ENCODE measurements at places on chromosomes 11 and 22.
A peak's percentile ranks its signal among the peaks of the same experiment; 100 is the strongest.

DNA sequence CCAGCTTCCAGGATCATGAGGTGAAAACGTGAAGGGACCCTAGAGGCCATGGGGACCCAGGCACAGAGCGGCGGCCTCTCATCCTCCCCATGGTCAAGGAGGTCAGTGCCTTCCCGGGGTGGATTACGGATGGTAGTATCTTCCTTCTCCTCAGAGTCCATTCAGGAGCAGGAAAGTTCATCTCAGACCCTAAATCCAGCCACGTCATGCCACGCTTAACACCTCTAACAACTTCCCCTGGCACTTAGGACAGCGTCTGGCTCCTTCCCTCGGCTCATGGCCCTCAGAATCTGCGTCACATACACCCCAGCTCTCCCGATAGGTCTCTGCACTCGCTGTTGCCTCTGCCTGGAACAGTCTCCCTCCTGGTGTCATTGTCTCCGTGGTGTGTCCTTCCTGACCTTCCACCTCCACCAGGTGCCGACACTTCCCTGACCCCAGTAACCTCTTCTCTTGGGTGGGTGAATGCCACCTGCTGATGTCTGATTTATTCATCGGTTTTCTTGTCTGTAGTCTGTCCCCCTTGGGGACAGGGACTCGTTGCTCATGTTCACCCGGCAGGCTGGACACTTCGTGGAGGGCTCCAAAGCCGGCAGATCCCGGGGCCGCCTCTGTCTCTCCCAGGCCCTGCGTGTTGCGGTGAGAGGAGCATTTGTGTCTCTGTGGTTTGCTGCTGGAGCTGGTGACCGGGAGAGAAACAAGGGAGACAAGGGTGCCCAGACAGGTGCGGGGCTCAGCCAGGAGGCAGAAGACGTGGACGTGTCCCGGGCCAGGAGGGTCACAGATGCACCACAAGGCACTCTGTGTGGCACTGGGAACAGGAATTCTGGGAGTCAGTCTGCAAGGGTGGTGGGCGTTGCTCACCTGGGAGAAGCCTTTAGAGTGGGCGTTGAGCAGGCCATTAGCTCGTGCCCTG is 1.4 kb downstream of the MYEOV start:
- no peak for DNase-seq

DNA sequence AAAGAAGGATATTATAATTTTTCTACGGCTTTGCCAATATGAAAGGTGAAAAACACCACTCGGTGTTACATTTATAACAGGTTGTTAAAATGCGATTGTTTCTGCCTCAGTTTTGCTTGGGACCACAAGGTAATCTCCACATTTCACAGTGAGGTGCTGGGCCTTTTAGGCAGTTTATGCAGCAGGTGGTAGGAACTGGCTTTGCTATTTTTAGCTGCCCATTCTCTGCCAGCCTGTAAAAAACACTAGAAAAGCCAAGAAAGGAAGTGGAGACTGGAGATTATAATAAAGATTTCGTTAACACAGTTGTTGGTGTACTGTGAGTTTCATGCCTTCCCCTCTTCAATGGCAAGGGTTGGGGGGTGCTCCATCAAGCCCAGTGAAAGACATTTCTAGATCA is 8.0 kb upstream of the MRPL16 start:
- no peak for DNase-seq

GRCh38 chr11:35165423-35166368 is 26.7 kb downstream of the CD44 start:
- peak; percentile 75 for DNase-seq

DNA sequence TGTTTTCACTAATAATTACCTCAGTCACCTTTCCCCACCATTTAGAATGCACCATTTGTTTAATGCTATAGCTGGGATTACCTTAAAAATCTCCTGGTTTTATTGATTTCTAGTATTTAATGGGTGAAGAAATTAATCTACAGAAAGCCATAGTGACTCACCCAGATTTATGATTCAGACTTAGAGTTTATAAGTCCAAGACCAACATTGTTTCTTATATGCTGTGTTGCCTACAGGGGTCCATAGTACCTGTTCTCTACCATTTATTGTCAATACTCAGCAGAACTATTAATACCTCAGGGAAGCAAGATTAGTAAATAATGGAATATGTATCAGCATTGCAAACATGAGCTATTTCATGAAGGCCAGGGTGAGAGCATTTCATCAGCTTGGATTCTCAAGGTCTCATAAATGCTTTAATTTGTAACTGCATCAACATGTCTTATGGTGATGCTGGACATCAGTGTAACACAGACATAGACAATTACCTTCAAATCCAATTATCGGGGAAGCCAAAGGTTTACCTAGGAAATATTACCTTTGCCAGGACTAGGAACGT is 8.0 kb upstream of the MS4A7 start:
- peak; percentile 9 for DNase-seq

DNA sequence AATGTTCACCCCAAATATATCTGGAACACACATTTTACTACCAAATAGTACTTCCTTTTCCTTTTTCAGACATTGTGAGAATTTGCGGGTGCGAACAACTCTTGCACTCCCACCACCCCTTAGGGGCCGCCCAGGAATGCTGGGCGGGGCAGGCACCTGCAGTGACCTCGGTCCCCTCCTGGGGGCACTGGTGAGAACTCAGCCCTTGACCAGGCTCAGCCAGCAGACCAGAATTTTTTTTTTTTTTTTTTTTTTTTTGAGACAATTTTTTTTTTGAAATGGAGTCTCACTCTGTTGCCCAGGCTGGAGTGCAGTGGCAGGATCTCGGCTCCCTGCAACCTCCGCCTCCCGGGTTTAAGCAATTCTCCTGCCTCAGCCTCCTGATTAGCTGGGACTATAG is 75.8 kb downstream of the ARHGAP8 start:
- DNase-seq: no peak

GRCh38 chr22:24706054-24706453 is 68.5 kb downstream of the PIWIL3 start:
- no peak for DNase-seq

DNA sequence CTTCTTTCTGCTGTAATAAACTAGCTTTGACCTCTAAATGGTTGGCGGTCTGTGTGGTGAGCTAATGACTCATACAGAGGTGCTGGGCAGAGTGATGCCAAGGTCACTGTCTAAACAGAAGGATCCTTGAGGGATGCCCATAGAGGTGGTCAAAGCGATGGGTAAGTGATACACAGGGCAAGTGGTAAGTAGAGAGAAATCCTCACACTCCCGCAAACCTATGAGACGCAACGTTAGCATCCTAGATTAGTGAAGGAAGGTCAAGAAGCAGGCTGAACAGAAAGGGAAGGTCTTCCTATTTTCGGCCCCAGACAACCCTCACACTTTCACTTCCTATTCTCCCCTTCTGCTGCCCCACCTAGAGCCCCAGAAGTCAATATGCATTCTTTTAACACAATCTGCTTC is 65.6 kb upstream of the SESN3 start:
- DNase-seq: no peak

DNA sequence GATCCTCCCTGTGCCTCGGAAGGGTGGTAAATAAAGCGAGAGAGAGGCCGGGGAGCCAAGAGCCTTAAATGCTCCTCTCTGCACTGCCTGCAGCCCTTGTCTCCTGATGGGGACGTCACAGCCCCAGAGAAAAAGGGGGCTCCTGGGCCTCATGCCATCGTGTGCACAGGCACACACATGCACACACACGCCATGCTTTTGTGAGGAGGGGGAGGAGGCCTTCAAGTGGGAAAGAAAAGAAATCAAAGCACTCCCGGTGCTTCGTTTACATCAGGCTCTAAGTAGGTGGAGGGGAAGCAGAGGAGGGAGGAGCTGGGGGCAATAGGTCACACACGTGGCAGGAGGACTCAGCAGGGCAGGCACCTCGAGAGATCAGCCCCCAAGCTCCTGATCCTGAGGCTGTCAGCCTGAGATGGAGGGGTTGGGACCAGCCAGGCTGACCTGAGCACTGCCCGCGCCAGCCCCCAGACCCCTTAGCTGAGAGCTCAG is 68.2 kb upstream of the NECTIN1 start:
- DNase-seq: no peak

DNA sequence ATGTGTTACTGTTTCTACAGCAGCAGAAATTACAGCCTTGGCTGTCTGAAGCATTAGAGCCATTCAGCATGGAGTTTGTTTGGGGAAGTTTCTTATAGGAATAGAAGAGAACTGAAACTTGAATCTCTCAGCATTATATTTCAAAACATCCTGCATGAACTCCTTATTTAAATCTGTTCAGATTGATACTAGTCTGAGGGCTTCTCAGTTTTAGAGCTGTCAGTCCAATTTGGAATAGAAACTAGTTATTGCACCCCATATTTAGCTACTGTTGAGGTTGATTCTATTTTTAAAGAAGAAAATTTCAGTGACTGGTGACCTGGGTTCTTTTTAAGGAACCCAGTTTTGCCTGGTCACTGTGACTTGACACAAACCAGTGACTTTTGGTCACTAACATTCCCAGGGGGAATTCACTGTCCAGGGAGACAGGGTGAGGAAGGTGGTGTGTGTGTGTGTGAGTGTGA is 126.0 kb upstream of the TTC12 start:
- DNase-seq: no peak

GRCh38 chr11:27722953-27723344 is 22.7 kb upstream of the BDNF start:
- no peak for DNase-seq

- DNase-seq: no peak
Observed at GRCh38 chr11:99522467-99523173, 501.9 kb downstream of the CNTN5 start.

- no peak for DNase-seq
Observed at GRCh38 chr11:73337846-73338245, 29.8 kb downstream of the ARHGEF17 start.

DNA sequence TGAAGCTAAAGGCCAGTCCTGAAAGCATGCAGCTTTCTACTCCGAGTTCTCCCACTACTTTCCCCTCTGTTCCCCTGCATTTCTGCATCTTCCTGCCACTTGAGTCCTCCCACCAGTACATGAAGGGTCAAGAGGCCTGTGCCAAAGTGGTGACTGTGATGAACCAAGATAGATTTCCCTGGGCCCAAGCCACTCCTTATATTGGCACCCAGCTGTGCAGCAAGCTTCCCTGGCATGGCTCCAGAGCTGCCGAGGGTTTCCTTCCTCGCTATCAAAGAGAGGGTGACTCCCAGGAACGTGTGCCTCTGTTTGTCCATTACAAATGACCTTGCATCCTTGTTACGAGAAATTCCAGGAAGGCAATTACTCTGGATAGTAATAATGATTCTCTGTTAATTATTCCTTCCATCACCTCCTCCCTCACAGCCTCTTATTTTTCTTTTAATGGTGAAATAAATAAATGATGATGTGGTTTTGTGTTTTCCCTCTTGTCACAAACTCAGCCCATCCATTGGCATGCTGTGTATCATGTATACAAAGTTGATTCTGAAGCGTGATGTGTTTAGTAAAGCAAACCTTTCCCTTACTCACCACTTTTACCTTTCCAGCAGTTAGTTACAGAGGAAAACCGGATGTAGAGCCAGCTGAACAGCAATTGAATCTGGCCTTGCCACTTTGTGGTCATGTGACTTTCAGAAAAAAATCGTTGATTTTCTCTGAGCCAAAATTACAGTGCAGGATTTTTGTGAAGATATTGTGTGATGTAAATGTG is 8.3 kb downstream of the SRSF8 start:
- peak; percentile 67 for DNase-seq

DNA sequence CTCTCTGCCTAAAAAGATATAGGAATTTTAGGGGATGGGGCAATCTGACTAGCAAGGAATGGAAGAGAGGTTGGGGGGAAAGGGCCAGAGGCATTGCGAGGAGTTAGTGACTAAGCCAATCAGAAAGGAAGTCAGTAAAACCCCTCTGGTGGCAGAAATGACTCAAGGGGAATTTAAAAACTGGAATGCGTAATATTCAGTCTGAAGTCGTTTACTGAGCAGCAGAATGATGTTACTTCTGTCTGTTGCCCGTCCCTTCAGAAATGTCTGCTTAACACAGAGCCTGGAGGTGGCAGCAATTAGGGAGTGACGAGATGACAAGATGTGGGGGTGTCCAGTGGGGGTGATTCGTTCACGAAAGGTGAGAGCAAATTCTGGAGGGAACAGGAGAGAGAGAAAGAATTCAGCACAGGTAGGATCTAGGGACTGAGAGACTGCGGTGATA is 107.7 kb upstream of the CLMP start:
- peak; percentile 27 for DNase-seq

- DNase-seq: peak; percentile 85
Observed at GRCh38 chr11:128467610-128468041, 119.7 kb downstream of the ETS1 start.

DNA sequence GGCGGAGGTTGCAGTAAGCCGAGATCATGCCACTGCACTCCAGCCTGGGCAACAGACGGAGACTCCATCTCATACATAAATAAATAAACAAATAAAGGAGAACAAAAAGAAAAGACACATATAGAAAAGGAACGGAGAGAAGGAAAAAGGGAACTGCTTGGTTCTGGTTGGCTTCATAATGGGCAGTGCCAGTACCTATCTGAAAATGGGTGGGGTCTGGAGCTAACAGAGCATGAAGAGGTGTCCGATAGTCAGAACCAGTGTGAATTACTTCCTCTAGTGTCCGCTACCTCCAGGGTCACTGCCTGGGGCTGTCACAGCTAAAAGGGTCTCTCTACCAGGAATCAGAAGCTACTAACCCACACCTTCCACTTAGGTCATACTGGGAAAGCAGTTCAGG is 27.2 kb upstream of the TTC28 start:
- DNase-seq: no peak

GRCh38 chr11:48093323-48093722 is 113.0 kb downstream of the PTPRJ start:
- no peak for DNase-seq

GRCh38 chr11:44247508-44247907 is 62.4 kb downstream of the ALX4 start:
- DNase-seq: no peak
